ENCODE measurements at places on chromosomes 7 and 10. TPM values are rescaled to one million over a fixed set of nuclear protein-coding genes. Genes with fewer than 3 reads are reported as not detected.

DNA sequence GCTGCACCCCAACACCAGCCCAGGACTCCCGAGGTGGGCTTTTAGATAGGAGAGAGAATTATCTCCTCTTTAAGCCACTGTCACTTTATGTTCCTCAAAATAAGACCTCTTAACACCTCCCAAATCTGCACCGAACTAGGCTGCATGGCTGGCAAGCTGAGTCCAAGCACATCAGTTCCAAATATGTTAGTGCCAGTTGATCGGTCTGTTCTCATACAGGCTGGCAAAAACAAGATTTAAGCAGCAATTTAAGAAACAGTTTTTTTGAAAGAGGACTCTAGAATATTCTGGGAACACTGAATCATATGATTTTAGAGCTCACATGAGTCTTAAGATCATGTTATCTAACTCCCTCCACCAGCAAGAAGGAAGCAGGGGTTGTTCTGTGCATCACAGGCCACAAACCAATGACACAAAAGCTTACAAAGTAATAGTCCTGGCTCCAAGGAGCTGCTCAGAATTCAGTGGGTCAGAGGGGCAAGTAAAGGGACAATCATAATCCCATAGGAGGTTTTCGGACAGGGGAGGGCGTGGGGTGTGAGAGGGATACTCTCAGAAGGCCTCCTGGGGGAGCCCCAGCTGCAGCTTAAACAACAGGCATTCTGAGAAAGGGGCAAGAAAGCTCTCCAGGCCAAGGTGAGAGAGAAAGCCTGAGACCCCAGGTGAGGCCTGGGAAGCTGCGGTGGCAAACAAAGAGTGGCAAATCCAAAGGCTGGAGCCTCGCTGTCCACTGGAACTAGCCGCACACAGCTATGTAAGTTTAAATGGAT lies 7.1 kb downstream of the COBL start:
- no peak for DNase-seq

DNA sequence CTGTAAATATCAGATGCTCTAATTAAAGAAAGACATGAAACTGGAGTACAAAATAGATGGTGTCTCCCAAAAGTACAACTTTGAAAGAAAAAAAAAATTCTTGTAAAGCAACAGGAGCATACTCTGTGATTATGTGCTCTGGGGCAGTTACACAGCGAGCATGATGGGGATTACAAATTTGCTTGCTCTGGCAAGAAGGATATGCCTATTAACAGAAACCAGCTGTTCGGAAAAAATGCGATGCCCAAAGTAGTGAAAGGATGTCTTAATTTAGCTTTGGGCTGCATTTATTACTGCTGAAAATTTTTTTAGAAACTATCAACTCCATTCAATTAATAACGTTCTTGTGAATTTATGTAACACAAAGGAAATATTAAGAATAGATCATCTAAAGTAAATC lies 256.9 kb upstream of the TPK1 start:
- no peak for DNase-seq

- DNase-seq, result no peak
Measured at GRCh38 chr7:42843205-42843800, 68.6 kb downstream of the C7orf25 start.

Gene SAMD9
- total RNA-seq, result 8.1 TPM

GRCh38 chr10:28676326-28676967 lies 874 bp upstream of the BAMBI start:
- DNase-seq, result peak; percentile 48

DNA sequence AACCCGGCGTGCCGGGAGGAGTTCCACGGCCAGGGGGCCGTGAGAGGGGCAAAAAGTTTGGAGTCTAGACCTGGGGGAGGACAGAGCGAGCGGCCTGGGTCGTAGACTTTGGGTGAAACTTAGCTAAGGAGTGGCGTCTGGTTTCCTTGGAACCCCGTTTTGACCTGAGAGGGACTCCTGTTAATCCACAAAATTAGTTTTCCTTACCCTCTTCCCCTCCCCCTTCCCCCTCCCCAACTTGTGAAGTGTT lies 574 bp downstream of the MARCHF5 start:
- no peak for DNase-seq

- no peak for DNase-seq
Measured at GRCh38 chr10:10869592-10869991, 148.1 kb upstream of the CELF2 start.

Gene HDAC9
- 20.0 TPM for total RNA-seq

DNA sequence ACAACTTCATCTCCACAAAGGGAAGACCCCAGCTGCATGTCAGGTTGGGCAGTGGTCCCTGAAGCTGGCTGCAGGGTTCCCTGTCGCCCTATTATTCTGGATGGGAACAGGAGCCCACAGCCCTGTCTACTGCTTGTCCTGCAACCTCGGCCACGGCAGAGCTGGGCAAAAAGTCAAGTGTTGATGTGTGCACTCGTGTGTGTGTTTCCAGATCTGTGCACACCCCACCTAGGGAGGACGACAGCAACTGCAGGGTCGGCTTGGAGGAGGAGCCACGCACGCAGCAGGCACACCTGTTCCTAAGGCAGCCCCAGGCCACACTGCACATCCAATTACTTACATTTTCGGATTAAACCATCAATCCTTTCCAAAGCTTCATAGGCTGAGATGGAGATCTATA lies 23.6 kb downstream of the PITRM1 start:
- DNase-seq, result no peak

GRCh38 chr10:108787932-108788331 lies 1135.4 kb downstream of the XPNPEP1 start:
- no peak for DNase-seq

All from ureter (tissue), 1 donor.